GM12892 (cell line): ENCODE measurements at places on chromosomes 5 and 9.

DNA sequence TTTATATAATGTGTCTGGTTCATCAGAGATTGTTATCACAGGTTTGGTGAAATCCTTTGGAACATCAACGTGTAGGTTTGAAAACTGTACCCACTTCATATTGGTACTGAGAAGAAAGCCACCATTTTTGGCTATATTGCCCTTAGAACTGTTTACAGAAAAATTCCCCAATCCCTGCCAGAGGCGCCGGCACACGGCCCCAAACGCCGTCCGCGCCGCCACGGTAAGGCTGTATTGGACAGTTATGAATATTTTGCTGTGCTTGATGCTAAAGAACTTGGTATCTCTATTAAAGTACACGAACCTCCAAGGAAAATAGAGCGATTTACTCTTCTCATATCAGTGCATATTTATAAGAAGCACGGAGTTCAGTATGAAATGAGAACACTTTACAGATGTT, 35.2 kb downstream of the DCAF10 start:
- no peak for DNase-seq

DNA sequence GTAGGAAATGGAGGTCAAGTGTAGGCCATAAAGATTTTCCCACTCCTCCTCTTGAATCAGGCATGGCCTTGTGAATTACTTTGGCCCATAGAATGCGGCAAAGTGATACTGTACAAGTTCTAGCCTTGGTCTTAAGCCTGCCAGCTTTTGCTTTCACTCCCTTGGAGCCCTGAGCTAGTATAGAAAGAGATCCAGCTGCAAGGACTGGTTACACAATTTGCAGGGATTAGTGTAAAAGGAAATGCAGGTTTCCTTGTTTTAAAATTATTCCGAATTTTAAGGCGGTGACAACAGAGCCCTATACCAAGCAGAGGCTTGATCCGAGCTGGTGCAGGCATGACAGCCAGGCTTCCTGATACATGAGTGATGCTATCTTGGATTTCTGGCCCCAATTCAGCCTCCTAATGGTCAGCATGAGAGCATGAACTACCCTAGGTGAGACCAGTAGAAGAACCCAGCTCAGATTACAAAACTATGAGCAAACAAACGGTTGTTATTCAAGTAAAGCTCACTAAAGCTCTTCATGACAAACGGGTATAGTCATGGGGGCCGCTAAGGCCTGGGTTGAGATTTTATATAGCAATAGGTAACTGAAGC, 257.9 kb downstream of the DOCK8 start:
- DNase-seq: no peak

GRCh38 chr9:130234340-130235260, 31.0 kb upstream of the HMCN2 start:
- DNase-seq: no peak

DNA sequence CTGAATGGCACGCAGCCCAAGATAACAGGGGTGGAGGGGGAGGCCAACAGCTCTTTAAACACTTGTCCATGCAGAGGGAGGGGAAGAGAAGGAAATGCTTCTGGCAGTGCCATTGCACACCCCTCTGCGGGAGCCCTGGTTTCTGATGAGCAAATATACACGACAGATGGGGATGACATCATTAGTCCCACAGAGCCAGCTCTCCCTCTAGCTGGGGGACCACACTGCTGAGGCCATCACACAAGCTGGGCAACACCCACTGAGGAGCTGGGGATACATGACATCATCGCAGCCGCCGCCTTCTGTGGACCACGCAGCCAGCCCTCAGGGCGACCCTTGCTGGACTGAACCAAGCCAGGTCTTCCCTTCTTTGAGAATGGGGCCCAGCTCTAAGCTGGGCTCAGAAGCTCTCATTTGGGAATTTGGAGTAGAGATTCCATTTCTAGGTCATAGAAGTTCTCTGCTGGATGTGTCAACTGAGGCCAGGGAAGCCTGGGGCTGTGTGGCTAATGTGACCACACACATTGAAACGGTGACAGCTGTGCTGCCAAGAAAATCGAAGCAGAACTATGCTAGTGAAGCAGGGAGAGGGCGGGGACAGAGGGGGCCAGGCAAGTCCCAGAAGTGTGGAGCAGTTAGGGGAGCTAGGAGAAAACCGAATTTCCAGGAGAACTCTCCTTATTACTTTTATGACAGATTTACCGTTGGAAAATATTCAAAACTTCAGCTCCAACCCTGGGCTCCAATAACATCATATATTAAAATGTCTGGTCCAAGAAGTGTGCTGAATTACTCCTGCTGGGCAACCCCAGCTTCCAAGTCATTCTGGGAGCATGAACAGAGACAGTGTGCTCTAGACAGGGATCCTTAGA, 79.5 kb downstream of the PRRT1B start:
- no peak for DNase-seq
